ENCODE measurements at places on chromosomes 5 and 9. TPM values are rescaled to one million over a fixed set of nuclear protein-coding genes. Genes with fewer than 3 reads are reported as not detected.

DNA sequence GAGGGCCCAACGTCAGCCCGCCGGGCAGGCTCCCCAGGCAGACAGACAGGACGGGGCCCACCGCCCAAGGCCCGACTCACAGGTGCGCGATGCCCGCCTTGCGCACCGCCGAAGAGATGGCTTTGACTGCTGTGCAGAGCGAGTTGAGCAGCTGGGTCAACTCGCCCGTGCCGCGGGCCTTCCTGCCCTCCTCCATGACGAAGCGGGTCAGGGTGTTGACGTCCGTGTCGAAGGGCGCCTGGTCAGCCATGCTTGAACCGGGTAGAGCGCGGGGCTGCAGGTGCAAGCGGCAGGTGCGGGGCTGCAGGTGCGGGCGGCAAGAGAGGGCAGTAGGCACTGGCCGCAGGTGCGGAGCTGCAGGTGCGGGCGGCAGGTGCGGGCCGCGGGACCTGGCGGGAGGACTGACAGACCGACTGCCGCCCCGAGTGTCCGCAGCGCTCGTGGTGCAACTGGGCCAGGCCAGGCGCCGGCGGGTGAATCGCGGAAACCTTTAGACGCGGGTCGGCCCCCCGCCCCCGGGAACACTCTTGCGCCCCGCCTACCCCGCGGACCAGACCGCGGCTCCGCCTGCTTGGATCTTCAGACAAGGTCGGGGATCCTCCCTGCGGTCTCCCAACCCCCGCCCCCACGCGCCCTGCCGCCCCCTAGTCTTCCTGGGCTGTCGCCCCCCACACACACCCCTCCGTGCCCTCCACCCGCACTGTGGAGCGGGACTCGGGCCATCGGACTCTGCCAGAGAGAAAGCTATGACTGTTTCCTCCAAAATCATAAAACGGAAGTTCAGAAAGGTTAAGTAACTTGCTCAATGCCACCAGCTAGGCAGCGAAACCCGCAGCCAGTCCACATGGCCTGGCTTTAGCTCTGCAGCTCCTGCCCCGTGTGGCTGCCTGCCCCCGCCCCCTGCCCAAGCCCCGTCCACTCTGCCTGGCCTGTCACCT lies at the start of gene FBP1:
Gene FBP1 (minus strand): TSS at position 458 of the 938 bp plus-strand sequence. CDS start 208 bp downstream, at position 250.
- peak; percentile 80 for DNase-seq

GRCh38 chr9:131113655-131114054 lies 11.7 kb upstream of the NUP214 start:
- no peak for DNase-seq

The LECT2 gene
- not detected for total RNA-seq

DNA sequence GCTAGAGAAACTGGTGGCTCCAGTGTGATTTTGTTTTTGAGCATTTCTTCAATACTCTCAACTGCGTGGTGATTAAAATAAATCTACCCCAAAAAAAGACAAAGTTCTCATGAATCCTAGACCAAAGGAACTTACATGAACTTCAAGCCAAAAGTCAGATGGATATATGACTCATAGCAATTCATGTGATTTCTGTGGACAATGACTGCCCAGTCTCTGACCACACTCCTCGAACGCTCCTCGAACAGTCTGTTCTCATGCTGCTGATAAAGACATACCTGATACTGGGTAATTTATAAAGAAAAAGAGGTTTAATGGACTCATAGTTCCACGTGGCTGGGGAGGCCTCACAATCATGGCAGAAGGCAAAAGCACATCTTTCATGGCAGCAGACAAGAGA lies 46.4 kb upstream of the CEP78 start:
- no peak for DNase-seq

The C9orf50 gene
- not detected for total RNA-seq

DNA sequence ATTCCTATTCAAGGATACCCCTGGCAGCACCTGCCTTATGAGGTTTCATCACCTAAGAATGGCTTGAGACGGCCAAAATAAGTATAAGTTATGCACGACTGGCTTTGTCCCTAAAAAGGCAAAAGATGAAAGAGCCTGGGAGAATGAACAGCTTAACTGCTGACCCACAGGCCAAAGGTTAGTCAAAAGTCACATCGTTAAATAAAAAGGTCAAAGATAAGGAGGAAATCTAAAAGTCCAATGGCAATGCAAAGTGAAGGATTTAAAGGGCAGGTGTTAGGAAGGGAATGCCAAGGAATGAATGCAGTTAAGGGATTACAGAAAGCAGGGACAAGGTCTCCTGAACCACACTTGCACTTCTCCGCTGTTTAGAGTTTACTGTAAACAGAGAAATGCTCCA lies 5.6 kb downstream of the TAL2 start:
- no peak for DNase-seq

- no peak for DNase-seq
Observed at GRCh38 chr5:10875201-10875768, 114.3 kb upstream of the DAP start.

The THBS4 gene
- 7.7 TPM for total RNA-seq

The DIMT1 gene
- total RNA-seq, result 2.0 TPM

- no peak for DNase-seq
Observed at GRCh38 chr5:108760512-108760911, 12.8 kb downstream of the FER start.

The IDNK gene
- total RNA-seq, result not detected

DNA sequence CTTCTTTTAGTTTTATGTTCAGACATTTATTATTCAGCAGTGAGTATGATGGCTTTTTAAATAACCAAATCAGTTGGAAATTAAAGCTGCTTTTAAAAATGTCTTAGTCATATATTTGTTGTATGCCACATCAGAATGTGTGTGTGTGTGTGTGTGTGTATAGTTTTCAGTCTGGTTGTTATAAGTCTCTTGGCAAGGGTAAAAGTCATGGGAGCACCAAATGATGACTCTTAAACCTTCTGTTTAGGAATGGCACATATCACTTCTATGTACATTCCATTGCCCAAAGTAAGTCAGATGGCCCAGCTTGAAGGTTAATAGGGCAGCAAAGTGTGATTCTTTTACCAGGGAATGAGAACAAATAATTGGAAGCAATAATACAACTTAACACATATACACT lies 135.9 kb downstream of the RNF180 start:
- DNase-seq, result no peak

The PHF24 gene
- total RNA-seq, result not detected

GRCh38 chr5:18216729-18217128 lies 582.5 kb downstream of the TAF11L14 start:
- DNase-seq, result no peak

- DNase-seq, result no peak
Observed at GRCh38 chr9:109249615-109250014, 71.2 kb downstream of the EPB41L4B start.

The SPATA6L gene
- total RNA-seq, result 5.4 TPM

GRCh38 chr5:14133394-14133793 lies 9.7 kb upstream of the TRIO start:
- DNase-seq, result no peak

DNA sequence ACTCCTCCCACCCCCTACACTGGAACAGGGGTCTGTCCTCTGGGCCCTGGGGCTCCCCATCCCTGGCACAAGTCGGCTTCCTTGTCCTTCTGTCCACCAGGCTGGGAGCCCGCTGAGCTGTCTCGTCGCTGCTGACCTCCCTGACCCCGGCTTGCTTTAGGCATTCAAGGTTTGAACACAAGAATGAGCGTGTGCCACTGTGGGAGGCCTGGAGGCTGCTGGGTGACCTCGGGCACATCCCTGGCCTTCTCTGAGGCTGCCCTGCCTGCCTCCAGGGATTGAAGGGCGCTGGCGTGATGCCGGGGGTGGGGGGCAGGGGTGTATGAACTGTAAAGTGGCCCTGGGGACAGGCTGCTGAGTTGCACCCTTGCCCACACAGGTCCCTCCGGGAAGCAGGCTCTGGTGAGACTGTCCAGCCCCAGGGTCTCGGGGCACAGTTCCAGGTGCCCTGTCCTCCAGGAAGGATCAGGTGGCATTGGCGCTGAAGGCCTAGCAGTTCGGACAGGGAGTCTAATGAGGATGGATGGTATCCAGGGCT lies 18.2 kb downstream of the FIBCD1 start:
- DNase-seq, result no peak

GRCh38 chr5:73093943-73094342 lies 26.4 kb upstream of the TMEM171 start:
- DNase-seq, result no peak

DNA sequence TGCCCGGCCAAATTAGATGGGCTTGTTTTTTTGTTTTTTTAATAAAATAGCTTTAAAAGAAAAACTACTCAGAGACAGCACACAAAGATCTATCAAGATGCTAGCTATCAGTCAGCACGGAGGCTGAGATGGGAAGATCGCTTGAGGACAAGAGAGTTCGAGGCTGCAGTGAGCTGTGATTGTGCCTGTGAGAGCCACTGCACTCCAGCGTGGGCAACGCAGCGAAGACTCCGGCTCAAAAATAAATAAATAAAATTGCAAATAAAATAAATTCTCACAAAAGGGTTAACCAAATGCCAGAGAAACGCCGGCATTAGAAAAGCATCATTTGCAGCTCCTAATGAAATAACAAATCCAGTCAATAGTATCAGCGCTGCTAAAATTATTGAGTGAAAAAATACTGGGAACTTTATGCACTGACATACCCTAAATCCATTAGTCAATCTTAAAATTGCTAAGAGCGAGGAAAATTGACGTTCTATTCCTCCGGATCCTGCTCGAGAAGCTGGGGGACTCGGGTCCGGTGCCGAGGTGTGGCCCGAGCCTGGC lies 681 bp downstream of the CPLANE1 start:
- DNase-seq, result no peak

GRCh38 chr5:111200828-111201227 lies 23.4 kb upstream of the CAMK4 start:
- no peak for DNase-seq

GRCh38 chr5:150904479-150905311 lies at the start of gene ZNF300:
Gene ZNF300, minus strand, starts transcription at chr5:150904980. Its CDS starts 1,825 bp downstream, at chr5:150903155.
- peak; percentile 97 for DNase-seq

The SHOC1 gene
- total RNA-seq, result not detected

DNA sequence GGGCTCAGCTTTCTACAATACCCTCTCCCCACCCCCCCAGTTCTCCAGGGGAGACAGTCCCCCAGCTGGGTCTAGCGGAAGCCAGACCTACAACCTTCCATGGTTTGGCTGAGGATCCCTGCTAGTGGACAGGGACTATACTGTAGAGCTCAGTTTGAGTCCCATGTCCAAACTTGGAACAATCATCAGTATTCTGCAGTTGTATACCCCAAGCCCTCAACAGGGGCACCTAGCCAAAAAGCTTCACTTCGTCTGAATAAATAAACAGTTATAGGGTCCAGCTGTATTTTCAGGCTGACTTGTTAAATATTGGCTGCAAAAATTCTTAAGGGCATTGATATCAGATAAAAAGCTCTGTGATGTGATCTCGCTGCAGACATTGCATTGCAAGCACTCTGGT lies 15.4 kb upstream of the C9 start:
- DNase-seq, result peak; percentile 58

The NMUR2 gene
- not detected for total RNA-seq

GRCh38 chr9:114345493-114346065 lies 15.9 kb downstream of the ORM2 start:
- DNase-seq, result no peak

- no peak for DNase-seq
Observed at GRCh38 chr9:4296217-4296616, 3.7 kb downstream of the GLIS3 start.

GRCh38 chr9:95971815-95972214 lies 96.3 kb downstream of the ERCC6L2 start:
- no peak for DNase-seq

The PCDHB14 gene
- 6.4 TPM for total RNA-seq

GRCh38 chr5:178072749-178073148 lies 40.6 kb upstream of the N4BP3 start:
- no peak for DNase-seq

DNA sequence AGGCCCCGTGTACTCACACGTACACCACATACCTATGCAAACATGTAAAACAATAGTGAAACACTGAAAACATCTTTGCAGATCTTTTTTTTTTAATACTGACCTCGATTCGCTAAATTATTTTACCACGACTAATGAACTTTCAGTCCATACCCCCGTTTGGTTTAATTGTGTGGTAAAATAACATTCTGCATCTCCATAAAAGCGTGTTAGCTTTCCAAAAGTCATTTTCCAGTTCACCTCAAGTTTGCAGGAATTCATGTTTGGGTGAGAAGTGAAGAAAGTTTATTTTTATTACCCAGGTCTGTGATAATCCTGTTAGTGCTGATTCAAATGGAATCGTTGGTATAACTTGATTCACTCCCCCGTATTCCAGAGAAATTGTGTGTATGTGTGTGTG lies 652 bp downstream of the ARSK start:
- DNase-seq, result no peak

The ASPN gene
- total RNA-seq, result 9.9 TPM

GRCh38 chr5:137091472-137091871 lies 407.7 kb downstream of the SPOCK1 start:
- no peak for DNase-seq

DNA sequence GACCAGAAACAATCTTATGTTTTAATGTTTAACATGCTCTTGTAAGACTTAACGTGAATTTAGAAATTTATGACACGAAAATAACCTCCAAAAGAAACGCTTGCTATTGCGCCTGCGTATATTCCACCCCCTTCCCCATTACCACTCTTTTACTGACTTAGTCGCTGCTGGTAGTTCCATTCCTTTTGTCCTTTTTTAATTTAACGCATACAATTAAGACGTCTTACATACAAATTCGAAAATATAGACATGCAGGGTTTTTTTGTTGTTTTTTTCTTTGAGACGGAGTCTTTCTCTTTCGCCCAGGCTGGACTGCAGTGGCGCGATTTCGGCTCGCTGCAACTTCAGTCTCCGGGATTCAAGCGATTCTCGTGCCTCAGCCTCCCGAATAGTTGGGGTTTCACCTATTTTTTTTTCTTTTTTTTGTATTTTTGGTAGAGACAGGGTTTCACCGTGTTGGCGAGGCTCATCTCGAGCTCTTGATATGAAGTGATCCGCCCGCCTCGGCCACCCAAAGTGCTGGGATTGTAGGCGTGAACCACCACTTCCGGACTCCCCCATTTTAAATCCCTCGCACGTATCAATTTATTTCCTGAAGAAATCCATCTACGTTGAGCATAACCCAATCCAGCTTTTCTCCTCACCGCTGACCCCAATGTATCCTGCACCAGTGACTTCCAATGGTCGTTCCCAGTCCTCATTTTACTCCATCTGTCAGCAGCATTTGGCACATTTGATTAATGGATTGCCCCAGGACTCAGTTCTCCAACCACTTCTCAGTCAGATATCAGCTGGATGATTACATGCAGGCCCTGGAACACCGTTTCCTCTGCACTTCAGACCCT lies 684 bp upstream of the MED7 start:
- peak; percentile 38 for DNase-seq

- no peak for DNase-seq
Observed at GRCh38 chr9:227860-228259, 13.2 kb downstream of the DOCK8 start.

GRCh38 chr9:86822006-86822801 lies 125.1 kb downstream of the GAS1 start:
- DNase-seq, result no peak

- DNase-seq, result no peak
Observed at GRCh38 chr9:93610206-93610605, 33.8 kb downstream of the PHF2 start.

GRCh38 chr5:171640480-171640879 lies 145.1 kb upstream of the SMIM23 start:
- no peak for DNase-seq

- DNase-seq, result peak; percentile 18
Observed at GRCh38 chr9:87771316-87772006, 45.5 kb downstream of the CTSL start.

- DNase-seq, result peak; percentile 51
Observed at GRCh38 chr9:123377211-123377971, 21.4 kb downstream of the CRB2 start.

Data from stomach (tissue), 19 donors.